ENCODE measurements at places on chromosomes 13 and 19.

- no peak for DNase-seq
Measured at GRCh38 chr19:28492621-28493020, 720.3 kb downstream of the UQCRFS1 start.

DNA sequence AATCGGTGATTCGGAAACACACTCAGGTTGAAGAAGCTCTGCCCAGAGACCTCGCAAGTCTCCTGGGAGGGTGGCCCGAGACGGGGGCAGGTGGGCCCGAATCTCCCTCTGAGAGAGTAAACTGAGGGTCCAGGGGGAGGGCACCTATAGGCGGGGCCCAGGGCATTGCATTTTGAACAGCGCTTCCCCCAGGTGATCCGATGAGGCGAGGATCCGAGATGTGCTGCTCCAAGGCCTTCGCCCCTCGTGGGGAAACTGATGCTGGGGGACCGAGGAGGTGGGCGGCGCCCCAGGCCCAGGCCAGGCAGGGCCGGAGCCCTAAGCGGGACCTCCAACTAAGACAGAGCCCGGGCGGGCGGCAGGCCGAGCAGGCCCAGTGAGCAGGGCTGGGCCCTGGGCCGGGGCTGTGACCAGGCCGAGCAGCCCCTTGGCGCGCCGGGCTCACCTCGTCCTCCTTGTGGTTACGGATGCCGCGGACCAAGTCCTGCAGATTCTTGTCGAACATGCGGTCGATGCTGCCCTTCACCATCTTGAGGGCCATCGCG, 500 bp downstream of the AP3D1 start:
- DNase-seq = peak; percentile 48

GRCh38 chr19:19110410-19111135, 27.7 kb downstream of the TMEM161A start:
- DNase-seq = no peak

- peak; percentile 45 for DNase-seq
Measured at GRCh38 chr19:35522745-35523327, 5.3 kb downstream of the SBSN start.

DNA sequence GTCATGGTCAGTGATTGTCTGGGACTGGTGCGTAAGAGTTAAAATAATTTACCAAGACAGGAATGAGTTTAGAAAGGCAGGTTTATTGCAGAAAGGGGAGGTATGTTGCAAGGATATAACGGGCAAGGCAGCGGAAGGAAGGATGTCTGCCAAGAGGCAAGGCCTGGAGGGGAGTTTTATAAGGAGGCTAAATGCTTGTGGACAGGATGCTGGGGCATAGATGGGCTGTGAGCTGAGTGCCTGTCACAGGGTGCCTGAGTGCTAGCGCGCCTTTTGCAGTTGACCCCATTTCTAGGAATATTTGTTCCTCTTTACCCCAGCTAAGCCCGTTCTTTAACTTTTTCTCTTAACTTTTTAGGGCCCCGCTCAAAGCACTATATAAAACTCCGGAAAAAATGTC, 58.7 kb downstream of the TEX26 start:
- DNase-seq = no peak

DNA sequence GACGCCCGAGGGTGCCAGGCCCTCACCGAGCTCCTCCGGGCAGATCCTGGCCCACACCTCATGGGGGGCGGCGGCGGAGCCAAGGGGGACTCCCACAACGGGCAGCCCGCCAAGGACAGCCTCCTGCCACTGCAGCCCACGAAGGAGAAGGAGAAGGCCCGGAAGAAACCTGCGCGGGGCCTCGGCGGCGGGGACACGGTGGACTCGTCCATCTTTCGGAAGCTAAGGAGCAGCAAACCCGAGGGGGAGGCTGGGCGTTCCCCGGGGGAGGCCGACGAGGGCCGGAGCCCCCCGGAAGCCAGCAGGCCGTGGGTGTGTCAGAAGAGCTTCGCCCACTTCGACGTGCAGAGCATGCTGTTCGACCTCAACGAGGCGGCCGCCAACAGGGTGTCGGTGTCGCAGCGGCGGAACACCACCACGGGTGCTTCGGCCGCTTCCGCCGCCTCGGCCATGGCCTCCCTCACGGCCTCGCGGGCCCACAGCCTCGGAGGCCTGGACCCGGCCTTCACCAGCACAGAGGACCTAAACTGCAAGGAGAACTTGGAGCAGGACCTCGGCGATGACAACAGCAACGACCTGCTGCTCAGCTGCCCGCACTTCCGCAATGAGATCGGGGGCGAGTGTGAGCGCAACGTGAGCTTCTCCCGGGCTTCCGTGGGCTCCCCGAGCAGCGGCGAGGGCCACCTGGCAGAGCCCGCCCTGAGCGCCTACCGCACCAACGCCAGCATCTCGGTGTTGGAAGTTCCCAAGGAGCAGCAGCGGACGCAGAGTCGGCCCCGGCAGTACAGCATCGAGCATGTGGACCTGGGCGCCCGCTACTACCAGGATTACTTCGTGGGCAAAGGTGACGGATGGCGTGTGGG, 141.5 kb downstream of the DPF1 start:
- no peak for DNase-seq

DNA sequence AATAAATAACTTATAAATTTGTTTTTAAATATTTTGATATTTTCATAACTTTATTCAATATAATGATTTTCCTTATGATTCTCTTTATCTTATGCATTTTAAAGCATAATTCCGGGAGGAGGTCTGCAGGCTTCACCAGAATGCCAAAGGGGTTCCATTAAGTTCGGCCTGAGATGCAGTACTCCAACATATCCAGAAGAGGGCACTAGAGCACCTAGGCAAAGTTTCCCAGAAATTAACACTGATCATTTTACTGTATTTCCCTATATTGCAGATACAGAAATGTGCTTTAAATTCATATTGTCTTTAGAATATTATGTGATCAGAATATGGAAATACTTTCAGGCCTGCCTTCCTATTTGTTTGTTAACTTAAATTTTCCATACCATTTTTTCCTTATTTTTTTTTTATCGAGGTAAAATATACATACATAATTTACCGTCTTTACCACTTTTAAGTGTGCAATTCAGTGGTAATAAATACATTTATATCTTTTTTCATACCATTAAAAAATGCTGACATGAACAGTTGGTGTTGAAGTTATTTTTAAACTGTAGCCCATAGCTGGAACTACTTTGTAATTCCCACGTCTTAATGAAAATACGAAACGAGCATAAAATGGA, 58.9 kb upstream of the TM9SF2 start:
- peak; percentile 69 for DNase-seq

DNA sequence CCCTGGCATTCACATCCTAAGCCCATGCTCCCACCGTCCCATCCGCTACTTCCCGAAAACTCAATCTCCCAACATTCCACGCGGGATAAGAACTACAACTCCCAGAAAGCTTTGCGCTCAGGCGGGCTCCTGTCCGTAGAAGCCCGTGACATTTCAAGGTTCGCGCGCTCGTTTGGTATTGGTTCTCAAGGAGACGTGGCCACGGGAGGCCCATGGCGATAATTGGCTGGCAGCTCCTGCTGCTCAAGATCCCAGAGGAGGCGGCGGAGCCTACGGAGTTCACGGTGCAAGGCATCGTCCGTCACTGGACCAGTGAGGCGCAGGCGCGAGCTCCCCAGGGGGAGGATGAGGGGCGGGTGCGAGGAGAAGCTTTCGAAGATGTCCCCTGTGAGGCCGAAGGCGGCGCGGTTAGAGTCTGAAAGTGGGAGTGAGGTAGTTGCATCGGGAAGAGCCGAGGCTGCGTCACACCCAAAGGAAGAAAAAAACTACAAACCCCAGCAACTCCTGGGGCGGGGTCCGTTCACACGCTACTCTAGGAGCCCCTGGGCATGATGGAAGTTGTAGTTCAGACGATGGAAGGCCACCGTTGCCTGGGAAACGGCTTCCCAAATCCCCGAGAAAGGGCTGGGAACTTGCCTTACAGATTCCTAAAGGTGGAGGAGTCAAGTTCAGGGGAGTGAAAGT, 1.2 kb upstream of the MAMSTR start:
- peak; percentile 100 for DNase-seq

- DNase-seq = no peak
Measured at GRCh38 chr13:32471187-32471922, 43.4 kb upstream of the N4BP2L1 start.

GRCh38 chr13:35164324-35164932, 222.4 kb downstream of the NBEA start:
- peak; percentile 63 for DNase-seq

DNA sequence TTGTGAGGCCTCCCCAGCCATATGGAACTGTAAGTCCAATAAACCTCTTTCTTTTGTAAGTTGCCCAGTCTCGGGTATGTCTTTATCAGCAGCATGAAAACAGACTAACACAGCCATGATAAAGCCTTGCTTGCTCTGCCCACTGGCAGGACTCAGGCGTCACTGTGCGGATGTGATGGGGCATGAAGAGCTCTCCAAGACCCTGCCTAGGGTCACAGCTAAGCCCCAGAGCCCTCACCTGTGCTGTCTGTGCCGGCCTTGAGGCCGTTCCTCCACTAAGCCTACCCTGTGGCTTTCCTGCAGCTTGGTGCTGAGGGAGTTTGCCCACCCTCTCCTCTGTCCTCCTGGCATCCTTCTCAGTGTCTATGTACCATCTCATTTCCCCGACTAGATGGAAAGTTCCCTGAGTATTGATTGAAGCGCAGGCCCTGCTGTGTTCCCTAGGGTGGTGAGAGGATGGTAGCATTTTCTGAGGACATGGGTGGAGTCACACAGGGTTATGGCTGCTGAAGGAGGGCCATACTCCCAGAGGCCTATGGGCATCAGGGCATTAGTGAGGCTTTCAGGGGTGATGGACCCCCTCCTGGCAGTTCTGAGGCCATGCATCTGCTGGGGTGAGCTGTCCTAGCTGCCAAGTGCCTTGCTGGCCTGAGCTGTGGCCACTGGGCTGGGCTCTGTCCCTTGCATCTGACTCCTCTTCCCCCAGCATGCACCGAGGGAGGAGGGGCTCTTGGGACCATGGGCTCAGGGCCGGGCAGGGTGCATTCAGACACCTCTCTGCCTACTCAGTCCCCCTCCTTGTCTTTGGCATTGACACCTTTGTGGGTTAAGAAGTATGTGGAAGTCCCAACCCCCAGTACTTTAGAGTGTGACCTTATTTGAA, 75.3 kb downstream of the TEX29 start:
- DNase-seq = no peak

- DNase-seq = no peak
Measured at GRCh38 chr19:29855087-29855486, 43.3 kb downstream of the CCNE1 start.

DNA sequence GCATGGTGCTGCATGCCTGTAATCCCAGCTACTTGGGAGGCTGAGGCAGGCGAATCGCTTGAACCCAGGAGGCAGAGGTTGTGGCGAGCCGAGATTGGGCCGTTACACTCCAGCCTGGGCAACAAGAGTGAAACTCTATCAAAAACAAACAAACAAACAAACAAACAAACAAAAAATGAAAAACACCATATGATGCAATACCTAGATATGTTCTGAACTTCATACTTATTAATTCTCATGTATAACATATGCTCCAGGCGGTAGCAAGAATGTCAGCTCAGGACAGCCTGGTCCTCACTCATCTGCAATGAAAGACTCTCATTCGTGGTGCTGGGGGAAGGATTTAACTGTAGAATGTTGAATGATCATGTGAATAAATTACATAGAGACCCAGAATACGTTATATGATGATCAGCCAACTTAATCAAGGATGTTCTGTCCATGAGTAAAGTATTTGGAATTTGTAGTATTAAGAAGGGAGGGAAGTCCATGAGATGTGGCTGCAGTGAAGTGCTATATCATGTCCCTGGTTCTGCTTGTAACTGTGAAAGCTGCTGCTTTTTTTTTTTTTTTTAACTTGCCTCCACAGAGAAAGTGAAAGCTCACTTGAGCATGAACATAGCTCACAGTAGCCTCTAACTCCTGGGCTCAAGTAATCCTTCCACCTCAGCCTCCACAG, 206.8 kb downstream of the UQCRFS1 start:
- DNase-seq = no peak

DNA sequence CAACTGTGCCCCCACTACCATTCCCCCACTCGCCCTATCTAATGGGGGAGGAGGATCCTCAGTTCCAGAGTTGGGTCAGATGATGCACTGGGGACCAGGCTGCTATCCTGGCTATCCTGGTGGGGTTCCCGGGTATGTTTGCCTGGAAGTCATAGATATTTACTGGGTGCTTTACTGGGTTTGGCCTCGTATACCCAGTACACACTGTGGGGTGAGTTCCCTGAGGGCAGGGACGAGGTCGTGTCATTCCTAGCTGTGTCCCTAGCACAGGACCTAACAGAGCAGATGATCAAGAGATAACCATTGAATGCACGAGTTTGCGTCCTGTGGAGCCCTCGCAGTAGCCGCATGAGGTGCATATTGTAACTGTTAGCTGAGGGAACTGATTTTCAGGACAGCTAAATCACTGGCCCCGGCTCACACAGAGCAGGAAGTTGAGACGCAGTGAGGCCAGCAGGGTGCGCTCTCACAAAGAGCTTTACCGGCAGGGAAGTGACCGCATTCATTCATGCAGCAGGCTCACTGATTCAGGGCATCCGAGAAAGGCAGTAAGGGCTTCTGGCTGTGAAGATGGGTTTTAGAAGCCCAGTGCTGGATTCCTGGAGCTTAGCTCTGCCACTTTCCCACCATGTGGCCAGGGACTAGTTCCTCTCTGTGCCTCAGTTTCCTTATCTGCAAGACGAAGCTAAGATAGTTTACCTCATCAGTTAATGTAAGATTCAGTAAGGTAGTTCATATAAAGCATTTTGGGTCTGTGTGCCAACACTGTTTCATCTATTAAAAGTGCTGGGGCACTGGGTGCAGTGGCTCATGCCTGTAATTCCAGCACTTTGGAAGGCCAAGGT, 6.0 kb downstream of the RUVBL2 start:
- peak; percentile 53 for DNase-seq

- DNase-seq = no peak
Measured at GRCh38 chr13:76439546-76439945, 446.7 kb downstream of the KCTD12 start.

DNA sequence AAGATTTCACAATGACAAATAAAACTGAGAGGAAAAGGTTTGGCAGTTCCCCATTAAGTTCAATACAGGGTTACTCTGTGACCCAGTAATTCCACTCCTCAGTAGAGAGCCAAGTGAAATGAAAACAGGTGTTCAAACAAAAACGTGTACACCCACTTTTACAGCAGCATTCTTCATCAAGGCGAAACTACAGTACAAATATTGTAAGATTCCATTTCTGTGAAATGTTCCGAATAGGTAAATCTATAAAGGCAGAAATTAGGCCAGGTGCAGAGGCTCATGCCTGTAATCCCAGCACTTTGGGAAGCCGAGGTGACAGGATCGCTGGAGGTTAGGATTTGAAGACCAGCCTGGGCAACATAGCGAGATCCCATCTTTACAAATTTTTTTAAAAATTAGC, 8.9 kb upstream of the GDF15 start:
- DNase-seq = peak; percentile 89

DNA sequence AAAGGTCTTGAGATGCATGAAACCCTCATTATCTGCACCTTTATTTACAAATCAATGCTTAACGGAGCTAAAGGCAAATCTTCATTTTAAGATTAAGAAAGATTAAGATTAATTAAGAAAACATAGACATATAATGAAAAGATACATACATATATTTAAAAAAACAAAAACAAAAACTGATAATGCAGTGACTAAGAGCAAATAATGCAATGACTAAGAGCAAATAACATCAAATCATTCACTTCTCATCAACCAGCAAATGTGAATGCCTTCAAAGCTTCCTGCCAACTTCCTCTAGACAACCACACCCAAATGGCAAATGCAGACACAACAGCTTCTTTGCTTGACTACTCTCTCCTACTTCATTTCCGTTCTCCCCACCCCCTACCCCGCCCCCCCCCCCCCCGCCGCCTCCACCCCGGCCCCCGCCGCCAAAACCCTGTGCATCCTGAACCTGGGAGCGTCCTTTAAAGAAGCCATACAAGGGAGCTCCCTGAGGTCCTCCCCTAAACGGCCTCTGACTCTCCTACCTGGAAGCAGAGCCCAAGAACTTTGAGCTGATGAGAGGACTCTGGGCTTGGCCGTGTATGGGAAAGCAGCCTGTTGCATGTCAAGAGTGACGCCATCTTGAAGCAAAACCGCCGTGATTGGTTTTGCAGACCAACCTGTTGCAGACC, 24.5 kb downstream of the TEX101 start:
- DNase-seq = peak; percentile 62

All from NCI-H69 (cell line).